ENCODE measurements at places on chromosomes 3 and 15. TPM values are rescaled to one million over a fixed set of nuclear protein-coding genes. Genes with fewer than 3 reads are reported as not detected.
A peak's percentile ranks its signal among the peaks of the same experiment; 100 is the strongest.

The ALDH1A3 gene
- 6.8 TPM for total RNA-seq

The BCL2A1 gene
- 0.64 TPM for total RNA-seq

DNA sequence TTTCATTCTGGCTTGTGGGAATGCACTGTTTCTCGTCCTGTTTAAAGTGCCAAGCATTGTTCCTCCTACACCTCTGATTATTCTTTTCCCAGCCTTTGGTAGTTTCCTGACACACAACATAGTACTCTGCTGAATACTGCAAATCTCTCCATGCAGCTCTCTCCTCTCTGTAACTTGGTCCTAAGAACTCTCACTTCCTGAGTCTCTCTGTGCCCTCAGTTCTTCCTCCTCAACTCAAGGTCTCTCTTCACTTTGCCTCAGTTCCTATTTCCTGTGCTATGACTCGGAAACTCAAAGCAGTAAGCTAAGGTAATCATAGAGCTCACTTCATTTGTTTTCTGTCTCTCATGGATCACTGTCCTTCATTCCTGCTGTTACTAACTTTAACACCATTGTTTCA is 113.4 kb downstream of the ZNF280D start:
- no peak for DNase-seq

DNA sequence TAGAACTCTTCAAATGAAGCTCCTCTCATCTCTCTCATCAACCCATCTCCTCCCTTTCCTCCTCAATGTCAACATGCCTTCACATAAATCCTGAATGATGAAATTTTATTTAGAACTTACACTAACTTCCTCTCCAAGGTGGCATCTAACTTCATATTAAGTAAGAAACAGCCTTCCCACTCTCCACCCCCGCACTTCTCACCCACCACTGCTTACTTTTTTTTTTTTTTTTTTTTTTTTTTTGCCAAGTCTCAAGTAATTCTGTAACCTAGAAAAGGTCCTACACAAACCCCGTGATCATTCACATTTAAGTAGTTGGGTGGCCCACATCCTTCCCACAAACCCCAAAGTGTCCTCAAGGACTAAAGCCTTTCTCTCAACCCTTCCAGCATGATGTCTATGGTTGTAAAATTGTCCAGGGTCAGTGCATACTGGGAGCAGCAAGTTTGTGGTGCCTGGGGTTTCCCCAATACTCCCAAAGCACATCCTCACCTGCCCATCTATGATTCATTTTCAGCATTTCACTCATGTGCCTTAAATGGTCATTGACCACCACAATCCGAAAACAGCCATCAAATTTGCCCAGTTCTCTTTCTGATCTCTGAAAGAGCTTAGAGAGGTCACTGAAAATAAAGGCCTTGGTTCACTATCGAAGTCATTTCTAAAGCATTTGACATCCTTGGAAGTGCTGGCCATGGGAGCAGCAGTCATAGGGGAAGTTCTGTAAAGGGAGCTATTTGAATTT is 47.2 kb downstream of the CD86 start:
- DNase-seq, result no peak

DNA sequence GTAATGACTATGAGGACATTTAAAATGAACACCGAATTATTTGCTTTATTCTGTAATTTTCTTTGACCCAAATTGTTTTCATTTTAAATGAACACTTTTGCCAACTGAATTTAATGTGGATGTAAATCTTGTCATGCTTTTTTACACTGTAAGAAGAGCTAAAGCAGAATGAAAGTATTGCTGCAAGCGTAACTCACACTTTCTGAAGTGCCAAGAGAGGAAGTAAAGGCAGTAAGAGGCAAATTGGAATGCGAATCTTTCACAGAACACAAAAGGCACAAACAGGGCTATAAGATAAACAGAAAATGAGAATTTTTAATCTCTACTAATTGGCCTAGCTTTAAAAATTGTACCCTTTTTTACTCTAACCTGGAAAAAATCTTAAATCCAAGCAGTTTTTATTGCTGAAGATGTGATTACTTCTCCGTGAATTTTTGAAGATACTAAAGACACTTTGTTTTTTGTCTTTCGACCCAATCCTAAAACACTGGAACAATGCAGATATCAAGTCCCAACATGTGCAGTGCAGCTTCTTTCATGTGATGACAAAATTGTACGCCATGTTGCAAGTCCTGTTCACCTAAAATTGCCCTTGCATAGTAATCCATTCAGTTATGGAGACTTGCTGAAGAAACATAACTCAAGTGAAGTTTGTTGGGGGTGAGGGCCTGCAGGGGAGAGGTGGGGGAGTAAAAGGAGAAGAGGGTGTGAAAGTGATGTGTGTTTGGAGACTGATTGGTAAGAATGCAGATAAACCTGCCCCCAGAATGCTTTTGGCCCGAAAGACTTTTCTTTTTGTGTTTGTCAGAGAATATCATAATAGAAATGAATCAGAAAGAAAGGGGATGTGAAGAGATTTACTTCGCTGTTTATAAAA is 1.4 kb downstream of the ARID3B start:
- no peak for DNase-seq

DNA sequence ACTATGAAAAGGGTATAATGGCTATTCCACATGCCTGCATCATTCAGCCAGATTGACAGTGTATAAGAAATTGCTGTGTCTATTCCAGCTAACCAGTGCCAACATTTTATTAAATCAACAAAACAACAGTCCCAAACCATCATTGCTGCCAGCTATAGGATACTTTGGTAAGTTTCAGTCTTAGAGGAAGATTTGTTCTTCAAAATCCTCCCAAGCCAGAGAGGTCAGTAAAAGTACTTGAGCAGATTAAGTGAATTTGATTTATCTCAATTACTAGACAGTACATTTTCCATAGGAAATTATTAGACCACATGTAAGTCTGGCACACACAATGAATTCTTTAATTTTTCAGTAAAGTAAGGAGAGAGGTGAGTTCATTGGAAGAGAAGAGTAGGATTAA is 50.7 kb downstream of the TFG start:
- no peak for DNase-seq

- DNase-seq, result no peak
Measured at GRCh38 chr3:71045212-71045916, 538.2 kb downstream of the FOXP1 start.

GRCh38 chr15:59372352-59373211 is at the start of gene MYO1E:
TSS of gene MYO1E (minus strand) at chr15:59372871. CDS start at chr15:59372500, 371 bp downstream.
- DNase-seq, result peak; percentile 93

DNA sequence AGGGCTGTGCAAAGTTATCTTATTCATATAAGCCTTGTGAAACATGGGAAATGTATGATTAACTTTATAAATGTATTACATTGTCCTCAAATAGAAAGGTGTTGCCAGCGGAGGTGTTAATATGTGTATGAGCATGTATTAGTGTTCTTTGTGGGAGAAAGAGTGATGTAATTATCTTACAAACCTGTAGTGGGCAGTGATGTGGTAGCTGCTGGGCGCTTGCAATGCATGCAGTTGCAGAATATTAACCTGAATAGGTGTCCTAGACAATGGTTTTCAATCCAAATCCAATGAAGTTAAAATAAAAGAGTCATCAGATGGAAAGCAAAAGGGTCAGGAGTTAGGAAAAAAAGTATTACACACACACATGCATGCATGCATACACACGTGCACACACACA is 881.3 kb upstream of the CADM2 start:
- DNase-seq, result no peak
